Daoy (cell line): ENCODE measurements at places on chromosomes 2 and 18.

- DNase-seq = no peak
Measured at GRCh38 chr18:76538846-76539245, 43.8 kb upstream of the ZNF516 start.

DNA sequence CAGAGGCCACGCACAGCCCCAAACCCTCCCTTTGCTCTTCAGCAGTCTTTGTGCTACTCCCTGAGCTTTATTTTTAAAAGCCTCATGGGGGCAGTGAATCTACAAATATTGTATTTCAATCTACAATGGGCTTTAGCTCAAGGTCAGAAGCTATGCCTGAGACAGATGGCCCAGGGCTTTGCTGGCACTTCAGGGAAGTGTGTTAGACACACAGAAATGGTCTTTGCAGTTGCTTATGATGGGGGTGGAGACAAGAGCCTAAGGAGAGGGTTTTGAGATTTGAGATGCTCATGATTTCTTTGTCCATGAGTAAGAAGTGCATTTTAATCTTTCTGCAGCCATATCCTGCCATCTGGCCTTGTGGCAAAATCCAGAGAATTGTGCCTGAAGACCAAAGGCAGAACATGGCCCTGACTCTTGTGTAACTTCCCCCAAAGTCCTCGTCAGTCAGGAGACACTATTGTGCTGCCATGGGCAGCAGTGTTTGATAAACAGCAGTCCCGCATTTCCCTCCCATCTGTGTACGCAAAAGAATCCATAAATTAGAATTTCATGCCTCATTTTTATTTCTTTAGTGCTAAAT lies 92.6 kb downstream of the VAPA start:
- DNase-seq = no peak

DNA sequence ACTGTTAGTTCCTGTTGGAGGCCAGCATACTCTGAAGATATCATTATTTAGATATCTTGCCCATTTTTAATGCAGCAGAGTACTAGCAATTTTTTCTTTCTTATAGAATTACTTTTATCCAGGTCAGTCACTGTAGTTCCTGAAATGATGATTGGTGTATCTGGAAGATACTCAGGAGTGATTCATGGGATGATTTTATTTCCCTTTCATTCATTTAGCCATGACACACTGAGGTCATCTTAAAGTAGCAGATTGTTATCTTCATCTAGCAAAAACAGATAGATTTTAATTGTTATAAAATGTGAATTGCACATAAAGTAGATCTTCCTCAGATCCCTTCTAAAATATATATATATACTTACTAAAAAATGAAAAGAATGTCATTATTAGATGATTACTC lies 109.1 kb downstream of the PIK3C3 start:
- no peak for DNase-seq

DNA sequence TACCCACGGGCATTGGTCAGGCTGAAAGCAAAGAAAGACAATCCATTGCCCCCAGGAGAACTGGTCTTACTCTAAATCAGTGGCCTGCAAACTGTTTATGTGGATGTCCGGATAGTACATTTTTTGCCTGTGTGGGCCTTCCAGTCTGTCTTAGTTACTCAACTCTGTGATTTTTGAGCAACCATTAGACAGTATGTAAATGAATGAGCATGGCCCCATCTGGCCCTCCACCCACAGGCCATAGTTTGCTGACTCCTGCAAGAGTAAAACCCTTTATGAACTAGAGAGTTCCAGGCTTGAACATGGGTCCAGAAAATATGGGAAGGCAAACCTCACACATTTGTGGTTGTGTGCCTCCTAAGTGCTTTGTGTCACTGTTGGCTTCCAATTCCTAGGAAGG lies 55.7 kb upstream of the CYP1B1 start:
- DNase-seq = no peak

GRCh38 chr18:79385708-79386341 lies 9.9 kb upstream of the NFATC1 start:
- DNase-seq = no peak

GRCh38 chr2:46562451-46562840 lies 83.1 kb downstream of the TMEM247 start:
- no peak for DNase-seq

DNA sequence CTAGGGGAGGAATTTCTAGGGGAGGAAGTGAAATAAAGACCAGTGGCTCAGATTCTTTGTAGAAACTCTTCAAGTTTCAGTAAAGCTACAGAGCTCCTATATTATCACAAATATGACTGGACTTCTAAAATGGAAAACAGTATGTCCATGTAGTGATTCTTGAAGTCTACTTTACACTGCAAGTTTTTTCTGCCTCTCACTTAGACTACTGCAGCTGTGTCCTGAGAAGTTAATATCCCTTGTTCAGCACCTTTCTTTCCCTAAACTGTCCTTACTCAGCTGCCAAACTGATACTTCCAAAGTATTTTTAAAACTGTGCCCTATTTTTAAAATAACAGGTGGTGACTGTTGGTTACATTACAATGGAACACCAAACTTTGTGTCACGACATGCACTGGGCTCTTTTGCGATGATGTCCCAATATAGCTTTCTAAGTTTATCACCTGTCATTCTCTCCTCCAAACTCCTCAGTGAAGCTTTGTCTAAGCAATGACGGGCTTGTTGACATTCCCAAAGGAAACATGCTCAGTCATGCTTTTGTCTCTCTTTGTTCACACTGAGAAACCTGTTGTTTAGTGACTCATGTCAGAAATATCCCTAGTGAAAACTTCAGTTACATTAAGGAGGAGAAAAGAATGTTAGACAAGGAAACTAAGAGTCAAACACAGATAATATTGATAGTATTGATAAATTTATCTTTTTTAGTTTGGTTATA lies 341.1 kb downstream of the ARL6IP6 start:
- no peak for DNase-seq

DNA sequence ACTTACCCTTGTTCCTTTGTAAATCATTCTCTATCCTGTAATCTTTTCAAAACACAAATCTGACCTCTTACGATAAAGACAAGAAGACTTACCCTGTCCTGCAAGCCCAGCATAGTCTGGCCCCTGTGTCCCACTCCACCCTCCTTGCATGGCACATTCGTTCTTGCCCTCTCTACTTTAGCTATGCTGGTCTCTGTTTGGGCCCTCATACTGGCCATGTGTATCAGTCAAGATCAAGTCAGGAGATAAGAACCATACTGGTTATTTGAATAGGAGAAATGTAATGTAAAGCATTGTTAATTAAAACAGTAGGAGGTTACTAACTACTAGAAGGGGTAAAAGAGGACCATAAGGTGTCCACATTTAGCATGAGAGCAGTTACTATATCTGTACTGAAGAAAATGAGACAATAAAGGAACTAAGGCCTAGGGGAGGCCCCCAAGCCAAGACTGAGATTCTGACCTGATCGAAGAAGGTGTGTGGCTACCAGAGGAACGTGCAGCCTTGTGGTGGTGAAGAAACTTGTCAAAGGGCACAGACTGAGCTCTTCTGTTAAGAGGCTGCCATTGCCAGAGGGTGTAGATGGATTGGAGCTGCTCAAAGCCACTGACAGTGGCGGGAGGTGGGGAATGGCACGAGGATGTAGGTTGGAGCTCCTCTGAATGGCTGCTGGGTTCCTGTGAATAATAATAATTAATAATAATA lies 80.8 kb downstream of the KCTD18 start:
- no peak for DNase-seq

GRCh38 chr2:33292063-33292462 lies 184.4 kb upstream of the RASGRP3 start:
- DNase-seq = no peak

DNA sequence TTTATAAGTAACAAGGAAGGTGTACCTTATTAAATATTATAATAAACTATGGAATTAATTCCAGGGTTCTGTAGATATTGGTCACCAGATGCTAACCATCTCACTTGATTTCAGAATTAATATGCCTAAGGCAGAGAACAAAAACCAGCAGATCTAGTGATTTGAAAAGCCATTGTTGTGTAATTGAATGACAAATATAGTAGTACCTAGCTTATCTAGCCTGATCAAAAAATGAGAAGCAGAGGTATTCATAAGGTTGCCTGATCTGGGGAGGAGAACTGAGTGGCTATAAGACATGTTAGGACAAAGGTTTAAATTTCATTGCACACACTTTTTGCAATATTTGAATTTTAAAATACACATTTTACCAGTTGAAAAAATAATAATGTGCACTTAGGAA lies 132.0 kb upstream of the UBE2E3 start:
- no peak for DNase-seq

DNA sequence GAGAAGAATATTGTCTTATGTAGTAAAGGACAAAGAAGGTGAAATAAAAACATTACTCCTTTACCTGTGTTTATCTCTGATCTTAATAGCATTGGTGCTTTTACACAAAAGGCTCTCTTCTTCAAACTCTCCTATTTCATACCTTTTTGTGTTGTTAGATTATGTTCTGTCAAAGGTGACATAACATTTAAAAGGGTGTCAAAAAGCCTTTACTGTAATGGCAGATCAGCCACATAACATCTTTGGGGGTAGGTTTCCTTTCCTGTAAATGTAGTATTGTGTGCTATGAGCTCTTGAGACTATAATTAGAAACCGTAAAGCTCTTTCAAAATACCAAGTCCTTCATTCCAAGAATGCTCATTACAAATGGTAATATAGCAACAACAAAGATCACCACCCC lies 400.1 kb downstream of the LNPK start:
- no peak for DNase-seq

DNA sequence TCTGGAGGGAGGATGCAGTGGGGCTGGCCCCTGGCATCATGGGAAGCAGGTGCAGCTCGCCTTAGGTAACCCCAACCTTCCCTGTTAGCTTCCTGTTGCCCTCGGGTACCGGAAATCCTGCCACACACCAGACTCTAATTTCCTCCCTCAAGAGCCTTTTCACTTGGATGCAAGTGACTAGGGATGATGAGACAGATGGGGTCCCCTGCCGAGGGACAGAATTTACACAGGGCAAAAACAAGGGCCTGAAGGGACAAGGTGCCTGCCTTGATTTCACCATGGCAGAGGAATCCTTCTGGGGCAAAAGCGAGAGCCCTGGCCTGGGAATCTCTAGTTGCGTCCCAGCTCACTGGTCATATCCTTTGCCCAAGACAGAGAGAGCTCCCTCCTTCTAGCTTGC lies 263.1 kb downstream of the LOXHD1 start:
- no peak for DNase-seq
